Activated B cell treated with CpG ODN at 0.5 μM for 24 hours (primary cell): ENCODE measurements at places on chromosomes 11 and 22.

- no peaks in the 10 kb centered on the region for H3K4me1 ChIP-seq
- H3K36me3 ChIP-seq, result no peaks in the 10 kb centered on the region
- peaks cover 27% of the 10 kb centered on the region for H3K27me3 ChIP-seq
- H3K27ac ChIP-seq, result no peak overlapping the region
These were observed 8.3 kb downstream of the C11orf86 start for GRCh38 chr11:66983275-66983924.

GRCh38 chr11:69199583-69200315, 44.0 kb downstream of the SMIM38 start:
- H3K36me3 ChIP-seq, result no peaks in the 10 kb centered on the region
- no peak overlapping the region for H3K27ac ChIP-seq
- no peak for DNase-seq
- H3K4me3 ChIP-seq, result no peak overlapping the region
- H3K27me3 ChIP-seq, result peaks cover 3% of the 10 kb centered on the region

DNA sequence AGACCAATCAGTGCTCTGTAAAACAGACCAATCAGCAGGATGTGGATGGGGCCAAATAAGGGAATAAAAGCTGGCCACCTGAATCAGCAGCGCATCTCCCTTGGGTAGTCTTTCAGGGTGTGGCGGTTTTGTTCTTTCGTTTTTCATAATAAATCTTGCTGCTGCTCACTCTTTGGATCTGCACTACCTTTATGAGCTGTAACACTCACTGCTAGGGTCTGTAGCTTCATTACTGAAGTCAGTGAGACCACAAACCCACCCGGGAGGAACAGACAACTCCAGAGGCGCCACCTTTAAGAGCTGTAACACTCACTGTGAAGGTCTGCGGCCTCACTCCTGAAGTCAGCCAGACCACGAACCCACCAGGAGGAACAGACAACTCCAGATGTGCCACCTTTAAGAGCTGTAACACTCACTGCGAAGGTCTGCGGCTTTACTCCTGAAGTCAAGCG, 175.5 kb upstream of the PDGFD start:
- peaks cover 11% of the 10 kb centered on the region for H3K4me1 ChIP-seq
- H3K4me3 ChIP-seq, result no peak overlapping the region
- H3K27me3 ChIP-seq, result no peaks in the 10 kb centered on the region
- no peak overlapping the region for H3K27ac ChIP-seq
- DNase-seq, result no peak

- H3K27me3 ChIP-seq, result no peaks in the 10 kb centered on the region
- H3K36me3 ChIP-seq, result no peaks in the 10 kb centered on the region
- no peak for DNase-seq
- no peak overlapping the region for H3K27ac ChIP-seq
- peaks cover 7% of the 10 kb centered on the region for H3K4me1 ChIP-seq
These were observed 10.9 kb downstream of the SMCO4 start for GRCh38 chr11:93532281-93532789.

GRCh38 chr11:96338910-96339705, 3.9 kb downstream of the MAML2 start:
- peak; percentile 43 for DNase-seq
- H3K36me3 ChIP-seq, result peaks cover 24% of the 10 kb centered on the region
- peak overlapping the region; percentile 83 for H3K4me3 ChIP-seq

- no peak for DNase-seq
- no peaks in the 10 kb centered on the region for H3K27me3 ChIP-seq
- peaks cover 54% of the 10 kb centered on the region for H3K36me3 ChIP-seq
- peaks cover 75% of the 10 kb centered on the region for H3K4me1 ChIP-seq
- H3K4me3 ChIP-seq, result peak overlapping the region; percentile 98
These were observed 1.2 kb downstream of the BIRC3 start for GRCh38 chr11:102318469-102318868.

DNA sequence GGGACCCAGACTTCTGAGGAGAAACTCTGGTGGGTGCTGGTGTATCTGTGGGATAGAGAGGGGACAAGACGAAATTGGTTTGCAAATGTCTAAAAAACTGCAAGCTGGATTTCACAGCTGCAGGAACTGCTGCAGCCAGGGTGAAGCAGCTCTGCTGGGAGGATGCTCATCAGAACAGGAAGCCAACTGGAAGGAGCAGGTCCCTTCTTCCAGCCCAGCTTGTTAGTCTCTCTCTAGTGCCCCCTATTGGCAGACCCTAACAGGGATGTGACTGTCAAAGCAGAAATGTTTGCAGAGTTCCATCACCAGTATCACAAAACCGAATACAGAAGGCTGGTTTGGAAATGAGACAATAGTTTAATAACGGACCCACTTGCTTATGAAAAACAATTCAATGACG, 74.8 kb upstream of the SLC22A12 start:
- H3K27ac ChIP-seq, result no peak overlapping the region
- no peak for DNase-seq
- H3K4me3 ChIP-seq, result no peak overlapping the region
- H3K4me1 ChIP-seq, result no peaks in the 10 kb centered on the region

DNA sequence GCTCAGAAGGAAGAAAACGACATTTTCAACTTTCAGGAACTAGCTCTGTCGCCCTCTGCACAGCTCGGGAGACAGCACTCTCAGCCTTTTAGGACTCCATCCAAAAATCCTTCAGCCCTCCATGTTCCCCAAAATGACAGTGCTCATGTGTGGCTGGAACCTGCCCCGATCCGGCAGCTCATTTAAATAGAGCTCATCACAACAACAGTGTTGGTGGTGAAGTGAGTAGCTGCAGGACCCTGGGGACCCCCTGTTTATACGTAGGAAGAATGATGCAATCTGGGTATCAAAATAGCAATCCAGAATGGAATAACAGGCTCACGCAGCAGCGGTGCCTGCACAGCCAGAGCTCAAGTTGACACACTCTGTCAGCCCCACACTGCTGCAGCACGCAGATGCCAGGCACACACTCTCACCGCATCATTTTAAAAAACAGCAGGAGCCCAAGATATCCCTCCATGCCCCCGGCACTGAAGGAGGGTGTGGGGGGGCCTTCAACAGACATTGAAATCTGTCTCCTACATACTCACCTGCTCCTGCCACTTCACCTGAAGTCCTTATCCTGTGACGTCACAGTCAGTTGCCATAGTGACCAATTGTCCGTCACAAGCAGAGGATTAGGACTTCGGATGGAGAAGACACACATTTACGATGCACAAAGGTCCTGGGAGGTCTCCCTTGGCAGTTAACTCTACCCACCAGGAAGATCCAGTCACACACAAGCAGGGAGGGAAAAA, 24.0 kb downstream of the TRIM66 start:
- H3K27me3 ChIP-seq, result no peaks in the 10 kb centered on the region
- no peak overlapping the region for H3K4me3 ChIP-seq
- DNase-seq, result no peak
- no peaks in the 10 kb centered on the region for H3K4me1 ChIP-seq
- no peak overlapping the region for H3K27ac ChIP-seq
- no peaks in the 10 kb centered on the region for H3K36me3 ChIP-seq

- peaks cover 44% of the 10 kb centered on the region for H3K4me1 ChIP-seq
- no peak overlapping the region for H3K27ac ChIP-seq
- H3K4me3 ChIP-seq, result no peak overlapping the region
- no peaks in the 10 kb centered on the region for H3K36me3 ChIP-seq
- peaks cover 3% of the 10 kb centered on the region for H3K27me3 ChIP-seq
These were observed 2.6 kb downstream of the OVOL1 start for GRCh38 chr11:65789230-65790103.

DNA sequence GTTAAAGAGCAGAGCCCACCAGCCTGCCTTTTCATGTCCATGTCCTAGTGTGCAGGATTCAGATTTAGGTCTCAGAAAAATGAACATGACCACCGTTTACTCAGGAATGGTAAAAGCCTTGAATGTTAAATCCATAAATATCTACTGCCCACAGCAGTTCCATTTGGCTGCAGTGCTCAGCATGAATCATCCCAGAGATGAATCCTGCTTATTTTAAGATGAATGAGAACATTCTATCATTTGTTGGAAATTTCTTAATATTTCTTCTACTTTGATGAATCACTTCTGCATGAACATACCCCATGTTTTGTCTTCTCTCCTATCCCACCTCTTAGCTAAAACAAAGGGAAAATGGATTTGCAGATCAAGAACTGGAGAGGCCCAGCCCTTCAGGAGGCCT, 47.5 kb upstream of the AQP11 start:
- H3K36me3 ChIP-seq, result no peaks in the 10 kb centered on the region
- no peak overlapping the region for H3K27ac ChIP-seq
- H3K4me1 ChIP-seq, result no peaks in the 10 kb centered on the region
- H3K27me3 ChIP-seq, result no peaks in the 10 kb centered on the region
- H3K4me3 ChIP-seq, result no peak overlapping the region

GRCh38 chr11:111416231-111416960, 37.3 kb upstream of the POU2AF1 start:
- peak overlapping the region; percentile 77 for H3K4me3 ChIP-seq
- DNase-seq, result no peak
- peak overlapping the region; percentile 97 for H3K27ac ChIP-seq
- H3K4me1 ChIP-seq, result peaks cover 98% of the 10 kb centered on the region
- no peaks in the 10 kb centered on the region for H3K27me3 ChIP-seq
- no peaks in the 10 kb centered on the region for H3K36me3 ChIP-seq

DNA sequence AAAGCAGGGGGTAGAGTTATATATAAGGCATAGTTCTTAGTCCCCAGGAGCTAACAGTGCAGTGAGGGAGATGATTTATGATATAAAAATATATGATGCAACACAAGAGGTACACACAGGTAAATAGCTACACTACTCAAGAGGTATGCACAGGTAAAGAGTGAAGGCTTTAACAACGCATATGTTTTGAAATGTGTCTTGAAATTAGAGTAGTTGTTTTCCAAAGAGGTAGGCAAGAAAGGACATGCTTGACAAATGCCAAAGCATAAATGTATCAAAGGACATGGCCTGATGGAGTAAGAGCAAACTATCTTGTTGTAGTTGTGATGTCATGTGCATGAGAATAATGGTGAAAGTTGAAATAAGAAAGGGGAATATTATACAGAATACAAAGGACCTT, 104.3 kb upstream of the C11orf87 start:
- no peaks in the 10 kb centered on the region for H3K4me1 ChIP-seq
- no peak overlapping the region for H3K27ac ChIP-seq
- no peak for DNase-seq
- H3K36me3 ChIP-seq, result no peaks in the 10 kb centered on the region
- H3K4me3 ChIP-seq, result no peak overlapping the region

DNA sequence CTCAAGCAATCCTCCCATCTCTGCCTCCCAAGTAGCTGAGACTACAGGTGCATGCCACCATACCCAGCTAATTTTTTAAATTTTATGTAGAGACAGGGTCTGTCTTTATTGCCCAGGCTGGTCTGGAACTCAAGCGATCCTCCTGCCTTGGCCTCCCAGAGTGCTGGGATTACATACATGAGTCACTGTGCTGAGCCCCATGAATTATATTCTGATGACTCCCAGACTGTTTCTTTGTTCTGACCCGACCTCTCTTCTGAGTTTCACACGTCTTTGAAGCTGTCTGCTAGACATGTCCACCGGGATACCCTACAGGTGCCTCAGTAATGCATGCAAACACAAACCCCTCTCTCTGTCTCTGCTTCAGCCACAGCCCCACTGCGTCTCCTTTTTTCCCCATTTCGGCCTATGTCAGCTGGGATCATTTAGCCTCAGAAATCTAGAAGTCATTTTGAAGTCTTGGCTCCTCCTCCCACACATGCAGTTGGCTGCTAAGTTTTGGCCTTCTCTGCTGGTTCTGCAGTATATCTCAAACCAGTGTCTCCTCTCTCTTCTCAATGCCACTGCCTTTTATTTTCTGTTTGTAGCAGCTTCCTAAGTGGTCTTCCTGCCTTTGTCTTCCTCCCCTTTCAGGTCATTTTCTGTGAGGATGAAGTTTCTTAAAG, 4.8 kb downstream of the VPS26B start:
- peaks cover 62% of the 10 kb centered on the region for H3K4me1 ChIP-seq
- H3K27me3 ChIP-seq, result peaks cover 27% of the 10 kb centered on the region
- peak overlapping the region; percentile 19 for H3K4me3 ChIP-seq
- peaks cover 3% of the 10 kb centered on the region for H3K36me3 ChIP-seq

DNA sequence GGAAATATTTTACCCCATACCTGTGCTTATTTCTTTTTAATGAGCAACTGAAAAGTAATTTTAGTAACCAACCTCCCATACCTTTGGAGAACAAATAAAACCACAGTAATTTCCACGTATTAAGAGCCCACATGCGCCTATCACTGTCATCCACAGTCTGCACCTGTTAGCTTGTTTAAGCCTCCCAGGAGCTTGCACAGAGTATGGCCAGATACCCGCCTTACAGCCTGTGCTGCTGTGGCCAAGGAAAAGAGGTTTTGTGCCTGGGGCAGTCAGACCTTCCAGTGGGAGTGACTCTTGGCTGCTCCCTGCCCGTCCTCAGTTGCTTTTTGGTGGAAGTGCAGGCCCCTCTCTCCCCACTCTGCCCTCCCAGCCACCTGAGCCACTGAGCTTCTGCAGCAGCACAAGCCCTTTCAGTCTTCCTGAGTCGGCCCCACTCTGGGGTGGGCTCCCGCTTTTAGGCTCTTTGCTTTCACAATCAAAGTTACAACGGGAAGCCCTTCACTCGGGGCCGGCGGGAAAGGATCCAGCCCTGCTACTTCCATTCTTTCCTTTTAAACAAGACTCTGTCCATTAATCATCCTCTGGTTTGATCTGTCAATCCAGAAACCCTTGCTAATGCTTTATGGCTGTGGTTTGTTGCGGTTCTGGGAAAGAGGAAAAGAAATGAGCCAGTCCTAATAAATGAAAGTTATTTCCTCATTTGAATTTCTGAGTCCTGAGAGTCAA, 308.8 kb downstream of the TBC1D22A start:
- H3K4me1 ChIP-seq, result peaks cover 3% of the 10 kb centered on the region
- H3K27ac ChIP-seq, result no peak overlapping the region
- peaks cover 41% of the 10 kb centered on the region for H3K36me3 ChIP-seq
- DNase-seq, result no peak
- H3K4me3 ChIP-seq, result no peak overlapping the region

DNA sequence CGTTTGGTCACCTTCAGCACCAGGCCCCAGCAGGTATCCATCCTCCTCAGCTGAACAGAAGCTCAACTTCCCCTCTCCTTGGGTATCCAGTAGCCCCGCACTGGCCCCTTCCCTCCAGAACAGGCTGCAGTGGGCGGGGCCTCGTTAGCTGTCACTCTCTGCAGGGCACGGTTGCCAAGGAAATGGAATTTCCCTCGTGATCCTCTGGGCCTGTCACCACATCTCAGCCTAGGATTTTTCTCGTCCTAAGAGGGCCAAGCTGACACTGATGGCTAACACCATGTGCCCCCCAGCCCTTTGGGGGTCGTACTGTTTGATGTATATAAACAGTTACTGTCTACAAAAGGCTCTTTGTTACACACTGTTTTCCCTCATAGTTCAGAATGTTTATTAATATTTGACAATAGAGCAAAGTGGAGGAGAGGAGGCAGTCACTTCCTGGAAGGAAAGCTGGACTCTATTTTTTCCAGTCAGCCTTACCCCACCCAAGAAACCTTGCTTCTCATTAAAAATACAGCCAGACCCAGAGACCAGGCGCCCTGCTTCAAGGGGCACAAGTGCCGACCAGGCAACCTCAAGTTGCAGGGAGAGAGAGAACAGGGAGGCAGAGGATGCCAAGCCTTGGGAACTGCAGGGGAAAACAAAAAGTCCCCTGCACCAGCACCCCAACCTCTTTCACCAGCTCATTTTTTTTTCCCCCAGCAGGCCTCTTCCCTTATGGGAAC, 44.5 kb downstream of the FEZ1 start:
- H3K4me1 ChIP-seq, result peaks cover 4% of the 10 kb centered on the region
- H3K27ac ChIP-seq, result no peak overlapping the region
- DNase-seq, result no peak
- H3K27me3 ChIP-seq, result no peaks in the 10 kb centered on the region
- H3K36me3 ChIP-seq, result no peaks in the 10 kb centered on the region
